ENCODE measurements at places on chromosomes 13 and 19.

DNA sequence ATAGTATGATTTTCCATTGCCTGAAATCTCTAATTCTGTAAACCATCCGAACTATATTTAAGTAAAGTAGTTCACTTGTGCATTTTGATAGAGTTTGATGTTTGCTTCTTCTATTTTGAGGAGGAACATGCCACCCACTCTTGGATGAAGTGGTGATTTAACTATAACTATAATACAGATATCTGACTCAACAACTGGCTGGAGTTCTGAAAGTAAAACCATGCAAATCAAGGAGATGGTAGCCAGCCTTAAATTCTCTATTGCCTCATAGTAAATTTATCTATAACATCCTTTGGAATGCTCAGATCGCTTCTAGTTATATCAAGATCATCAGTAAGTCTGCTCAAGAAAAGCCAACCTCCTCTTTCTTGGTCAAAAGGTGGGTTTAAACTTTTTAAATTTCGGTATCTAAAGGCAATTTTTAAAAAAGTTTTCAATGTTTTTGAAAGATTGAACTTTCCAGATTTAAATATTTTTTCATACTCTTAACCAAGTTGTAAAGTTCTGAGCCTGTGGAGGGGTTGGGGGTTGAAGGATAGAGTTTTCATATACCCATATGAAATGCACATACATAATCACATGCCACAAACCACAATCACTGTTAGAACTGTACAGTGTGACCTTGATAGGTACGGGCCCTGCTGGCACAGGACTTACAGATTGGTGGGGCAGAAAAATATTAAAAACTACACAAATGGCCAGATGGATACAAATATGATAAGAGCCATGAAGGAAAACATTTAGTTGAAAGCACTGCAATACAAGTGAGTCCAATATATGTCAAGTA lies 90.5 kb upstream of the RFC3 start:
- DNase-seq: no peak

- DNase-seq: no peak
Observed at GRCh38 chr19:7458675-7459074, 30.2 kb downstream of the PEX11G start.

- no peak for DNase-seq
Observed at GRCh38 chr13:95420501-95420900, 119.2 kb upstream of the ABCC4 start.

DNA sequence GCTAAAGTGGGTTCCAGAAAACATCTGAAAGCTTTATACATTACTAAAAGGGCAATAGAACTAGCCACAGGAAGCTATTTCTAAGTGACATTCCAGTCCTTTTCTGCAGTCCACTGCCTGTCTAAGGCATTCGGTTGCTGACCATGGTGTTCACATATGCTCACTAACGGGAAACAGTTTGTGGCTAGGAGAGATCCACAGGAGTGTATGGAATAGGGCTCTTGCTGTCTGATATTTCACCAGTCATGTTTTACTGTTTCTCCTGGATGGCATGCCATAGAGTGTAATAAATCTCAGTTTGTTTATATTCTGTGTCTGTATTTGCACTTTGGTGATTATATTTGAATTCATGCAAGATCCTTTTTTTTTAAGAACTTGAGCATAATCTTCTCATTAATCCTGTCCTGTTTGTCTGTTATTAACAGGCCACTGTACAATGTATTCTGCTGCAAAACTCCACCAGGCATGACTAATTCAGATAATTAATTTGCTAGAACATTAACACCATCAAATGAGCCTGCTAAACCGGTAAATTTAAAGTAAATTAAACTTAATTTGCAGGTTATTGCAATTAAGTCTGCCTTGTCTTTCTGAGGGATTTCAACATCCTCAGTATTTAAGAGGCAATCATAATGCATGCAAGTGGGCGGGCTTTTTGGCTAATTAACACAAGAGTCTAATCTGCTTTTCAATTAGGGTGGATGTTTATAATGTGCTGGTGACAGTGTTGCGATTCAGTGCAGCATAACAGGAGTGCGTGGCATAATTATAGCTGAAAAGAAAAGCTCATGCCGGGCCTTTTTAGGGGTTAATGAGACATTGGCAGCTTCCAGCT lies 201.3 kb downstream of the POU4F1 start:
- no peak for DNase-seq

DNA sequence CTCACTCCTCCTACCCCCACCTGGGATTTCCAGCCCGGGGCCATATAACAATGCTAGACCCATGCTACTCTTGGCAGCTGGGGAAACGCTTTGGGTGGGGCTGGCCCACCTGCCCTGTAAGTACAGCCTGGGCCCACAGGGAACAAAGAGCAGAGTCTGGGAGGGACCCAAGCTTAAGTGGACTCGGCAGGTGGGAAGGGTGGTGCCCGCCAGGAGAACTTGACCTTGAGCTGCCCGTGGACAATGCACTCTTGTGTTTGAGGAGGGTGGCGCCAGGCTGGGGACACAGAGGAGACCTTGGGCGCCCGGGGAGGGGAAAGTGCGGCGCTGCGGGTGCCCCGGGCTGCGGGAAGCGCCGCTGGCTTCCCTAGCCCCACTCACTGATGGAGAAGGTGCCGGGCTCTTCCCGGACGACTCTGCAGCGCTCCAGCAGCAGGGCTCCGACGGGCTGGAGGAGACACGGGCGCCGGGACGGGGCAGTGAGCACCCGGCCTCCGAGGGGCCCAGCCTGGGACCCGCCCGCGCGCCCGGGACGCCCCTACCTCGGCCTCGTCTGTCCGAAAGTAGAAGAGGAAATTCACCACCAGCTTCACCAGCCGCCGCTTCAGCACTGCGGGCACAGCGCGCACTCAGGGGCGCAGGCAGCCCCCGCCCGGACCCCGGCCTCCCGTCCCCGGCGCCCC lies 607 bp downstream of the PLEKHJ1 start:
- DNase-seq: no peak

- no peak for DNase-seq
Observed at GRCh38 chr19:21022996-21023395, 2.5 kb downstream of the ZNF430 start.

DNA sequence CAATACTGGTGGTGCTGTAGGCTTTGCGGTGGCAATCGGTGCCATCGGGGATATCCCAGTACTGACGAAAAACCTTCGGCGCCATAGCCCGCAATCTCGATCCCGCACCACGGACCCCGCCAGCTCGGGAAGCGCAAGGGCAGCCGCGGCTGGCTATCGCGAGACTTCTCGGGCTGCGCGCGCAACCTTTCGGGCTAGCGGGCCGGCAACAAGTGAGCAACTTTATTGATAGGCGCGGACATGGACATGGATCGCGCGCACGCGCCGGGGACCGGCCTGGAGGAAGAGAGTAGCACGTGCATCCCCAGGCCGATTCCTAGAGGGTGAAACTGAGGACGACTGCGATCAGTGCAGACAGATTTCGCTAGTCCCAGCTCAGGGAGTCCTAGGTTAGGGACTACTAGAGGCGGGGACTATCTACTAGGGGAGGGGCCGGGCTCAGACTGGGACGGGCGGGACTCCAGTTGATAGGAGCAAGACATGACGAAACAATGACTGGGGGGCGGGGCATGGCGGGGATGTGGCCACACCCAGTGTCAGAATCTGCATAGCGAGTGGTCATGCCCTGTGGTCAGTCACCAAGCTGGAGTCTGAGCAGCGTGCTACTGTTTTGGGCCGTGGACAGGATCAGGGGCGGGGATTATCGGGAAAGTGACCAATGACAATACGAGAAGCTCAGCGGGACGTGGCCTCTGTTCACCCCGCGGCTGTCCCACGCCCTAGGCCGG lies at the start of gene NDUFA11:
TSS of gene NDUFA11 (minus strand) at position 167 of the 728 bp plus-strand sequence. CDS start at position 85, 82 bp downstream.
- peak; percentile 96 for DNase-seq

DNA sequence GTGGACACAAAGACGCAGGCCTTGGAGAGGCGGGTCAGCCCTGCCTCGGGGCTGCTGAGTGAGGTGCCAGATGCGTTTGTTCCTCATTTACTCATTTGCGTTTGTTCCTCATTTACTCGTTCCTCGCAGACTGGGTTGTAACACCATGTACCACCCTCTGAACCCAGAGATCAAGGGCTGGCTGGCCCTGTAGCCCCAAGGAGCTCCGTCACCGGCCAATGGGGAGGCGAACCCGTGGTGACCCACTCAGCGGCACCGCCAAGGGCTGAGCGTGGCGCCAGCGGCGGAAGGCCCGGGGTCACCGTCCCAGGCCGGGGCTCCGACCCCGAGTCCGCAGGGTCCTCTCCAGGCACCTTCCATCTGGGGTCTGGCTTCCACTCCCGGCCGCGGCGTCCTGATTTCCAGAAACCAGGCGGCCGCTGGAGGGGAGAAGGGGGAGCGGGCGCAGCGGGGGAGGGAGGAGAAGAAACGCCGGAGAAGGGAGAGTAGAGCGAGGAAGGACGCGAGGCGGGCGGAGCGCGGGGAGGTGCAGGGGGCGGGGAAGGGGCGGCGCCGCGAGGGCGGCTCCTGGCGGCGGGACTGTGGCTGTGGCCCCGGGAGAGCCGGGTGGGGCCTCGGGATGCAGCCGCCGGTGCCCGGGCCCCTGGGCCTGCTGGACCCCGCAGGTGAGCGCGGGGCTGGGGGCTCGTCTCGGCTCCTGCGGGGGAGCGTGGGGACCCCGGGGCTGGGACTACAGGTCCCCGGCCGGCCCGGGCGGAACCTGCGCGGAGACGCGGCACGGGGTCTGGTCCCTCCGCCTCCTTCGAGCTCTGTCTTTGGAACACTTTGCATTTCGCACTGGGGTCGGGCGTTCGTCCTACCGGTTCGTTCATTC lies at the start of gene TMEM255B:
TSS of gene TMEM255B (plus strand) at position 576 of the 874 bp plus-strand sequence. CDS start at position 620, 44 bp downstream.
- peak; percentile 63 for DNase-seq

GRCh38 chr19:16146112-16146511 lies 2.6 kb downstream of the HSH2D start:
- no peak for DNase-seq

GRCh38 chr19:57978586-57979289 lies 4.4 kb upstream of the C19orf18 start:
- DNase-seq: no peak

DNA sequence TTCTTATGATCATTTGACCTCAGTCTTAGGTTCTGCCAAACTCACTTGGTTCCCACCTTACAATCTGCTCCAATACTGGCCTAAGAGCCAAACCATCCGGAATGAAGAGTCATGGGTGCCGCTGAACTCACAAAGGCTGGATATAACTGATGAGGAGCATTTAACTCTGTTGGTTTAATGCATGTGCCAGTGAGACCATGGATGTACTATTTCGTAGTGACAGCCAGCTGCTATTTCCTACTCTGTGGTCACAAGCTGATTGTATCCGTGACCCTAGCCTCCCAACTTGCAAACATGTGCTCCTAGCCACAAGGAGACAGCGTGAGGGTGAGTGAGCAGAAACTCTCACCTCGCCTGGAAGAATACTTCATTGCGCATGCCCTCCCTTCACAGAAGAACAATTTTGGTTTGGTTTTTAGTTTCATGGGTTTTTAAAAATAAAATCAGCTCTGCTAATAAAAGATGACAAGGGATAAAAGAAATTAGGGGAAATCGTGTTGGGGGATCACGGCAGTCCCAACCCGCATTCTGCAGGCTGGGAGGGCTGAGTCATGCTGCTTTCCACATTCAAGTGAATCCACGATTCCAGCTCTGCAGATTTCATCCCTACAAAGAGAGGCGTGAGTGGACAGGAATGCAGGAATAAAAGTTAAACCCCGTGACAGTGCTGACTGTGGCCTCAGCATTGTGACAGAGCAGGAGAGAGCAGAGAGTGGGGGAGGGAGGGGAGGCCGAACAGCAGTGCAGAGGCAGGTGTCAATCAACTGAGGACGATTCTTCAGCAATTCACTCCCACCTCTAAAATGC lies 66.8 kb upstream of the RAP2A start:
- no peak for DNase-seq

GRCh38 chr19:41599175-41599966 lies 23.4 kb downstream of the CEACAM21 start:
- DNase-seq: no peak

DNA sequence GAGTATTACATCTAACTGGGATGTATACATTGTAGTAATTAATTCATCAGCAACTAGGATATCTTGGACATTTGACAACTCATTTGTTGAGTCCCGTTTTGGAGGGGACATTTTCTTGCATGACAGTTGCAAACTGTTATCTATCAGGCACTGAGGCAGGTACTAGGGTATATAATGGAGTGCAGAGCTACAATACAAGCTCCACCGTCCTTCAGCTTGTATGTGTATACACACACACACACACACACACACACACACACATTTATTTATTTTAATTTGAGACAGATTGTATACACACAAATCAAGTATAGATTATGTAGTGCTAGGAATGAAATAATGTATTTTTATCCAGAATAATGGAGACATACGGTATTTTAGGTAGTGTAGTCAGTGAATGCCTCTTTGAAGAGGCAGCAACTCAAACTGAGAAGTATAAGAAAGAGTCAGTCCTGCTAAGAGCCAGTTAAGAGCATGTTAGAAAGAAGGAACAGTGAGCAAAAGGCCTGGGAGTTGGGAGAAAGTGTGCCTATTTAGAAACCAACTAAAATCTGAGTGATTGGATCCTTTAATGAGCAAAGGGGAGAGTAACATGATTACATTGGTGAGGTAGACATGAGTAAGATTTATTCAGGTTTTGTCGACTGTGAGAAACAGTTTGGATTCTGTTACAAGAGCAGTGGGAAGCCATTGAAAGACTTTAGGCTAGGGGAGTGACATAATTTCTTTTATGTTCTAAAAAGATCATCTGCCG lies 74.5 kb downstream of the NBEA start:
- no peak for DNase-seq

- DNase-seq: no peak
Observed at GRCh38 chr13:21879263-21879914, 208.5 kb downstream of the FGF9 start.

GRCh38 chr13:50810998-50811397 lies 32.5 kb downstream of the DLEU7 start:
- DNase-seq: no peak
